Spinal cord (tissue), 10 donors: ENCODE measurements at places on chromosomes 4 and X.
A peak's percentile ranks its signal among the peaks of the same experiment; 100 is the strongest.

- no peak for DNase-seq
These were observed 2.9 kb upstream of the EIF1AX start for GRCh38 chrX:20144491-20144890.

GRCh38 chr4:52091801-52092200 lies 40.7 kb downstream of the SPATA18 start:
- no peak for DNase-seq

DNA sequence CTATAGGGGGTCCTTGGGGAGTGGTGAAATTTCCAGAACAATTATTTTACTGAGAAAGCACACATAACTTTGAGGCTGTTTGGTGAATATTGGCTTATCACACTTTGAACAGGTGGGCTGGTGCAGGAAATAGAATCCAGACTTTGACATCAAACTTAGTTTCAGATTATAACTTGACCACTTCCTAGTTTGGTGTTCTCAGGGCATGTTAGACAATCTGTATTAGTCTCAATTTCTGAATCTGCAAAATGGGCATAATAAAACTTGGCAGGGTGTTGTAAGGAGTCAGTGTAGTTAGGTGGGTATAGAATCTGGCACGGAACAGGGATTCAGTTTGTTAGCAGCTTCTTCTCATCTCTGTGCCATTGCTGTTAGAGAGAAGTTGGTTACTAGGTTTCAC lies 43.3 kb upstream of the MBNL3 start:
- DNase-seq: no peak

- DNase-seq: no peak
These were observed 49.2 kb upstream of the MND1 start for GRCh38 chr4:153295131-153295755.

GRCh38 chr4:12701384-12701783 lies 782.8 kb downstream of the RAB28 start:
- no peak for DNase-seq

GRCh38 chr4:151324752-151325110 lies 674 bp downstream of the SH3D19 start:
- peak; percentile 21 for DNase-seq

- no peak for DNase-seq
These were observed 217.1 kb upstream of the LDB2 start for GRCh38 chr4:17115583-17115982.

DNA sequence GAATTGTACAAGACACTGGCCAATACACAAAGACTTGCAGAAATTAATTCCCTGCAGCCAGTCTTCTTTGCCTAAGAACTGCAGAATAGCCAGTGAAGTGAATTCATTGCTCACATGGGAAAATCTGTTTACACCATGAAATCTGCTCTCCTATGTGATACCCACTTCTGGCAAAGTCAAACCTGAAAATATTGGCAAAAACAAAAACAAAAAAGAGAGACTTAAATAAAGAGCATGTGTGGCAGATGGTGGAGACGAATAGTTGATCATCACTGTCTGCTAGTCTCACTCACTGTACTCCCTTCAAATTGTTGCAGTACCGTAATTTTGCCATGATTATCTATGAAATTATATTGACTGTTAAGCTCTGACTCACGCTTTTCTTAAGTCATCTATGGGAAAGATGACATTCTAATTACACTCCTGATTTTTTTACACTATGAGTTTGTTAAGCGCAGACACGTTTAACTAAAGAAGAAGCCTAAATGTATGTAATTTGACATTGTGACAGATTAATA lies 406.8 kb downstream of the PCDH7 start:
- no peak for DNase-seq

GRCh38 chr4:81485310-81485980 lies 13.7 kb upstream of the RASGEF1B start:
- no peak for DNase-seq

- no peak for DNase-seq
These were observed 78.2 kb downstream of the FAM47A start for GRCh38 chrX:34053931-34054330.

DNA sequence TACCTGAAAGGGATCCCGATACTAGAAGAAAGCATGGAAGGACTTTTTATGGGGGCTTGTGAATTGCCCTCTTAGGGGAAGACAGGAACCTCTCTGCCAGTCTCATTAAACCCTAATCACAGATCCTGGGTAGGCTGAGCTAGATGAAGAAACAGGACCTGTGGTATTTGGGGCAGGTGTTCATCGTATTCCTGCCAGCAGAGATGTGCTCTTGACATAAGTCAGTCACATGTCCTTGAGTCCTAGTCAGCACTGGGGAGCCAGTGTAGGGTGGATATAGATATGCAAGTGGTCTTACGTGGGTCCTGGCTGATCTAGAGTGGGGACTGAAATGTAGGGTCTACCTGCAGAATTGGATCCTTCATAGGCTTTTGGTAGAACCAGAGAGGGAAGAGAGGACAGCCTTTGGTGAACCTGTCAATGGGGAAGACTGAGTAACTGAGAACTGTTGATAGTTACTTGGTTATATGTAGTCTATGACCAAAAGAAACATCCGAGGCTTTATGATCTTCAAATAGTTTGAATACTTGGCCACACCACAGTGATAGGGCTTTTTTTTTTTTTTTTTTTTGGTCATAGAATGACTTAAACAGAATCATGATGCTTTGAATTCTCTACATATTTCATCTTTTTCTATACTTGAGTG lies 63.5 kb upstream of the WDR1 start:
- DNase-seq: no peak

- DNase-seq: no peak
These were observed 180.7 kb downstream of the CEP135 start for GRCh38 chr4:56129431-56129861.

- no peak for DNase-seq
These were observed at the start of gene ZNF185 for GRCh38 chrX:152897222-152898131. TSS of gene ZNF185 (plus strand) at chrX:152898067. CDS start at chrX:152914490, 16,423 bp downstream.

DNA sequence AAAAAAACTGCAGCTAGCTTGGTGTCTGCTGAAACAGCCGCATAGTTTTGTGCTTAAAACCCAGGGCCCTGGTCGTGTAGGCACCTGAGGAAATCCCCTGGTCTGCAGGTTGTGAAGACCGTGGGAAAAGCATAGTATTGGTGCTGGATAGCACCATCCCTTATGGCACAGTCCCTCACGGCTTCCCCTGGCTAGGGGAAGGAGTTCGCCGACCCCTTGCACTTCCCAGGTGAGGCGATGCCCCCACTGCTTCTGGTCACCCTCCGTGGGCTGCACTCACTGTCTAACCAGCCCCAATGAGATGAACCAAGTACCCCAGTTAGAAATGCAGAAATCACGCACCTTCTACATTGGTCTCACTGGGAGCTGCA lies 1105.1 kb downstream of the STPG2 start:
- no peak for DNase-seq

DNA sequence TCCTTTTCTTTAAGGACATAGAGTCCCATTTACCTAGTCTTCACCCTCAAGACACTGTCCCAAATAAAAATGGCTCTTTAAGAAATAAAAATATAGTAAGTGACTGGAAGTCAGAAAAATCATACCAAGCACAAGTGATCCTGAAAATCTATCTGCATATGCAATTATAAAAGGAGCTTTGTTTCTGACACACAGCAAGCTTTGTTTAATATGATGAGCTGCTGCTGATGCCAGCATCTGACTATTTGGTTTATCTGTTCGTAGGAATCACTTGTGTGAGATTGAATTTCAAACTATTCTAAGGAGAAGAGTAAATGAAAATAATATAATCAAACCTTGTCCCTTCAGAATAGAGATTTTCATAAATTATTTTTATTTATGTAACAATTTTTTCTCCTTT lies 332.4 kb downstream of the PCDH7 start:
- no peak for DNase-seq

GRCh38 chr4:77156912-77157858 lies at the start of gene CCNG2:
TSS of gene CCNG2 (plus strand) at chr4:77157207. CDS start at chr4:77158533, 1,326 bp downstream.
- DNase-seq: peak; percentile 95

DNA sequence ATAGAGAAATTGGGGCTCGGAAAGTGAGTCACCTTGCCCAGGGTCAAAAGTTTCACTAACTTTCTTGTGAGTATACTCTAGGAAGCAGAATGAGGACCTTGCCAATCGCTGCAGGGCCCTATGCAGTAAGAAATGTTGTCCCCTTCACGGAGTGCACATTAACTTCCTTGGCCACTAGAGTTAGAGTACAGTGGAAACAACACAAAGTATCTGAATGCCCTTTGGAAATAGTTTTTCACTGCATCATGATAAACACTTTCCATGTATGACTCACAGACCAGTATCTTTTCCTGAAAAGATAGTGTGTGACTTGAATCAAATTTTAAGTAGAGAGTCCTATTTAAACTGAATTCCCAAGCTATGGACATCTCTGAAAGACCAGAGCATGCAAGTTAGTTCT lies 45.5 kb upstream of the STK26 start:
- no peak for DNase-seq

DNA sequence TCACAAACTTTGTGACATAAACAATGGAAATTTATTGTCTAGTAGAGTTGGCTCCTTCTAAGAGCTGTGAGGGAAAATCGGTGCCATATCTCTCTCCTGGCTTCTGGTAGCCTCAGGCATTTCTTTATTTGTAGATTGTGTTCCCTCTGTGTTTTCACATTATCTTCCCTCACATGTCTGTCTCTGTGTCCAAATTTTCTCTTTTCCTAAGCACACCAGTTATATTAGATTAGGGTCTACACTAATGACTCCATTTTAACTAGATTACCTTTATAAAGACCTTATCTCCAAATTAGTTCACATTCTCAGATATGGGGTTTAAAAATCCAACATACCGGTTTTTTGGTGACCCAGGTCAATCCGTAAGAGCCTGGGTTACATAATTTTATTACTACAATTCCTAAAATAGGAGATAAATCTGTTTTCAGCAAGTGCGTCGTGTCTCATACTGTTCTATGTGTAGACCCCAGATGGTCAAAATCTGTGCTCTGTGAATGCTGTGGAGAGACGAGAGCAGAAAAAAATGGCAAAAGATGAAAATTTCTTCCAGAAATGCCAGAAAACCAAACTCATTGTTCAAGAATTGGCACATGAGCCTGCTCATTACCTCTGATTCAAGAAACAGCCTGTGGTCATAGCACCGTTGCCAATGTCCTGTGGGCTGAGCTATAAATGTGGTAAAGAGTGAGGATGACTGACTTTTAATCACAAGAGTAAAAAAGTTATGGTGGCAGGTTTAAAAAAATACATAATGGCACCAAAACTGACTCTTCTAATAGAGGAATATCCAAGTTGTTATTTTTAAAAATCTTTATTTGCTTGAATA lies 574.7 kb downstream of the PCDH7 start:
- DNase-seq: no peak

- peak; percentile 15 for DNase-seq
These were observed 362 bp downstream of the NCAPG start for GRCh38 chr4:17811078-17811603.

DNA sequence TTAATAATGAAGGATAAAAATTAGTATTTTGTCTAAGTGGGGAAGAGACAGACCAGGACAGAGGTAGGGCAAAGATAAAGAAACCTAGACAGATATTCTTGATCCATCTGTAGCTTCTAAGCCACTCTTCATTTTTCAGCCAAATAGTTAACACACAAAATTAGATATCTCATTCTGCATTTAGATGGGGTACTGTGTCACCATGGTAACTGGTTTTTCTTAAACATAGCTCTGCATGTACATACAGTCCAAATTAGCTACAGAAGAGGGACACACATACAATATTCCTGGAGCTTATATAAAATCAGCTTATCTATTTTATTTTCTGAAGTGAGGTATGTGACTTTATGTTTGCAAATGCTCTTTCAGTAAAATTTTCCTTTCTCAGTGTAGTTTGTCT lies 393.7 kb downstream of the PPP3CA start:
- DNase-seq: no peak

- no peak for DNase-seq
These were observed 36.1 kb upstream of the OTUD4 start for GRCh38 chr4:145216535-145216934.

DNA sequence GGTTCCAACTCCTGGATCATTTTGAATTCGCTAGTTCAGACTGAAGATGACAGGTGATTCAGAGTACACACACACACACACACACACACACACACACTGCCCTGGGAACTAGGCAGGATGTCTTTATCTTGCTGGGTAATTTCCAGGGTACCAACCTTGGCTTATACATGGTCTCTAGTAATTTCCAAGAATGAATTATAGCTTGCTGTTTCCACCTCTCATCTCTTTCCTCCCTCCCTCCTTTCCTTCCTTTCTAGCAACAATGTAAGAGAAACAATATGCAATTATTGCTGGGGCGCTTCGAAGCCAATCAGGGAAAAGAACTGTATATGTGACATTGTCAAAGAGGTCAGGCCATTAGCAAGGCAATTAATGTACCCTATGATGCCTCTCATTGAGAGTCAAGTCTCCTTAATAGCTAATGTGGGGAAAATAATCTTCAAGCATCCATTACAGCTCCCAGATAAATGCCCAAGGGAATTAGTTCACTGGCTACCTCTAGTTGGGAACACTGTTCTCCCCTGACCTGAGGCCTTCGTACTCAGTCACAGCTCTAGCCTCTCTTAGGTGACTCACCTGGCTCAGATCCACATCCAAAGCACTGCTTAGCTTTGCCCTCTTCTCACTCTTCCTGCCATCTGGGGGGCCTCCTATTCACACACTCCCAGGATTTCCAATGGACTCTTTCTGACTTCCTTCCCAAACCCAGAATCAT lies 311.5 kb downstream of the PPP1R2C start:
- no peak for DNase-seq

GRCh38 chr4:19193274-19193981 lies 1058.3 kb upstream of the SLIT2 start:
- no peak for DNase-seq

- no peak for DNase-seq
These were observed 45.4 kb downstream of the SCD5 start for GRCh38 chr4:82753238-82753637.

- DNase-seq: no peak
These were observed 34.1 kb downstream of the RBMX2 start for GRCh38 chrX:130435937-130436336.

GRCh38 chr4:8403976-8404375 lies 36.5 kb downstream of the ACOX3 start:
- DNase-seq: no peak

- DNase-seq: no peak
These were observed 116.4 kb downstream of the CORIN start for GRCh38 chr4:47721485-47721884.

DNA sequence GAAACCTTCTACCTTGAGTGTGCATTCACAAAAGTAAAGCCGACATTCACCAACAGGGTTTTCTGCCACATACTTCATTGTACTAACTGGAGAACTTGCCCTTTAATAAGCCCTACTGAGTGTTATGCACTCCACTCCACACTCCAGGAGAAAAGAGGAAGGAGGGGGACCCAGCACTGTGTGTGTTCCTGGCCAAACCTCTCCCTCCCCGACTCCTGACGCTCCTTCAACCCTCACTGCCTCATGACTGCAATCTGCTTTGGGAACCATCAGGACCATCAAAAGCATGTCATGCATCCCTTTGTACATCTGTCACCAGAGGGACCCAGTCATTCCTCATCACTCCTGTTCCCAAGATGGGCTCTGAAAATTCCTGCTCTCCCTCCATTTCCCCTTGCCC lies 143.7 kb downstream of the RASL11B start:
- DNase-seq: no peak

DNA sequence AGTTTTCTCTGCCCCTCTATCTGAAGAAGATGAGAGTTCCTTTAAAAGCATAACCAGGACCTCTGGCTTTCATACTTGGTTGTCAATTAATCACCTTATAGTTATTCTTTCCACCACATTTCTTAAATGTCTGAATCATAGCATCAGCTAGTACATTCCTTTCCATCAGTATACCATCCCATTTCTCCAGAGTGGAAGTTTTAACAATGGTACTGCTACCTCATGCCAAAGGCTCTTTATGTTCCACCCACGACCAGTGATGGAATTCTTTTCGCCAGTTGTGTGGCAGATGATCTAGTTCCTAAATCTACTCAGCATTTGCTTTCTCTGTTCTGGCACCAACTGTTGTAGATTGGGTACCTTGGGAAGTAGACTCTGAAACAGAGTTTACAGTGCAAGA lies 379.8 kb downstream of the ZNF674 start:
- no peak for DNase-seq
